Right lobe of liver (tissue), 6 donors: ENCODE measurements at places on chromosomes 4 and X.

DNA sequence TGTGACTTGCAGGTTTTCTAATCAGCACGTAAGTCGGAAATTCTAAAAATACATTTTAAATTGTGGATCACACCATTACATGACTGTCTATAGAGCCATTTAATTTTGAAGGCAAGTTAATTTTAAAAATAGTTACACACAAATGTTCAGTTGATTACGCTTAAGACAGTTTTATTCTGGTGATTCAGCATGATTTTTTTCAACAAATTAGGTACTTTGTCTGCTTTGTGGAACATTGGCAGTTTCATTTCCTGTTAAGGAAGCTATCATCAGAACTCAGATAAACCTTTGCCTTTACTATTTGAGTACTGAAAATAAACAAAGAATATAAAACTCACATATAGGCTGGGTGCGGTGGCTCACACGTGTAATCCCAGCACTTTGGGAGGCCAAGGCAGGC lies 19.5 kb downstream of the SAT1 start:
- no peak for DNase-seq

GRCh38 chrX:1472975-1473374 lies 20.3 kb upstream of the ASMTL start:
- no peak for DNase-seq

DNA sequence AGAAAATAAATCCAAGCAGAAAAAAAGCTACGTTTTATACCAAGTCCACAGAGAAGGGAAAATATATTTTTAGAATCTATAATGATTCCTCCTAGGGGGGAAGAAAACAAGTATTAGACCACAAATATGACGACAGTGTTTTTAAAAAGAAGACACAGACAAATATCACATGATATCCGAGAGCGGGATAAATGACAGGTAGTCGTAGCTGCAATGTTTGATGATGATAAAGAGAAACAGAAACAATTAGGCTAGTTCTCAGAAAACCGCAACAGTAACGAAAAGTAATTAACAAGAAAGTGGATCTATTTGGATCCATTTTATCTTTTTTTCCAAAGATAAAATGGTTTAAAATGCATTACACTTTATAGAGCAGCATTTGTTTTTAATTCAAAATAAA lies 918 bp downstream of the HAUS3 start:
- DNase-seq, result no peak

DNA sequence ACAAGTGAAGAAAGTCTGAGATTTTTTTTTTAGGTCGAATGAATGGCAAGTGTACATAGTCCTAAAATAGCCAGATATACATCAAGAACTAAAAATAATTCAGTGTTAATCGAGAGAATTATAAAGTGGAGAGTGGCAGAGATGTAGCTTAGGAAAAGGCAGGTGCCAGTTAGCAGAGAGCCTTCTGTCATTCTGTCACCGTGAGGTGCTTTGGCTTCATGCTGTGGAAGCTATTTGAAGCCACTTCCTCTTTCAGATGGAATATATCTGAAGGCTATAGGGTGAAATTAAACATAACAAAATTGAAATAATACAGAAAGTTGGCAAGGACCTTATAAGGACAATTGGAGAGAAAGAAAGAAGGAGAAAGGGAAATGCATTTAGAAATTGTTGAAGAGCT lies 756.3 kb downstream of the CCSER1 start:
- DNase-seq, result no peak

GRCh38 chr4:98661371-98662054 lies 3.1 kb upstream of the TSPAN5 start:
- no peak for DNase-seq
